ENCODE measurements at places on chromosomes 6 and 20. TPM values are rescaled to one million over a fixed set of nuclear protein-coding genes. Genes with fewer than 3 reads are reported as not detected.

NTSR1 gene
- total RNA-seq: 0.09 TPM

TNXB gene
- 423 TPM for total RNA-seq

MUC21 gene
- 0.18 TPM for total RNA-seq

FAM209B gene
- not detected for total RNA-seq

SLC17A3 gene
- not detected for total RNA-seq

NRSN2 gene
- total RNA-seq: 39.6 TPM

COL9A3 gene
- 69.6 TPM for total RNA-seq

COL11A2 gene
- total RNA-seq: 5.6 TPM

PRDM13 gene
- total RNA-seq: not detected

MTO1 gene
- total RNA-seq: 34.6 TPM

ABHD16B gene
- not detected for total RNA-seq

PRND gene
- 0.62 TPM for total RNA-seq

- DNase-seq: peak; percentile 28
These were observed 6.0 kb downstream of the APMAP start for GRCh38 chr20:24986436-24987015.

GRCh38 chr20:3751675-3752385 lies 15.7 kb downstream of the ADISSP start:
- no peak for DNase-seq

GRCh38 chr6:106099235-106099537 lies 13.1 kb downstream of the PRDM1 start:
- no peak for DNase-seq

GRCh38 chr6:149806127-149806526 lies 56.6 kb downstream of the PCMT1 start:
- DNase-seq: no peak

DNA sequence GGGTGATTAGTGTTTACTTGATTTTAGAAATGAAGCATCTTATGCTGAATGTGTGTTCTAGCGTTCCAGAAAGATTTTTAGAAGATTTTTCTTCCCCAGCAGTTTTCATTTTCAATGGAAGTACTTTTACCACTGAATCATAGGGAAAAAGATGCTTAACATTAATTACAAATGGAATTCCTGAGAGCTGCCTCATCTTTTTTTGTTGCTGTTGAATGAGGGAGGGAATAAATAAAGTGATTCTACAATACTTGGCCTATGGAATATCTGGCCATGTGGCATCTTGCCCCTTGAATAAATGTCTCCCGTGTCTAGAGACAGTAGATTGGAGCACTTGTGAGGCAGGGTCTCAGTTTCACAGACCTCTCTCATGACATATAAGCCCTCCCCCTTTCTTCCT lies 44.1 kb upstream of the SLC22A1 start:
- DNase-seq: no peak

DNA sequence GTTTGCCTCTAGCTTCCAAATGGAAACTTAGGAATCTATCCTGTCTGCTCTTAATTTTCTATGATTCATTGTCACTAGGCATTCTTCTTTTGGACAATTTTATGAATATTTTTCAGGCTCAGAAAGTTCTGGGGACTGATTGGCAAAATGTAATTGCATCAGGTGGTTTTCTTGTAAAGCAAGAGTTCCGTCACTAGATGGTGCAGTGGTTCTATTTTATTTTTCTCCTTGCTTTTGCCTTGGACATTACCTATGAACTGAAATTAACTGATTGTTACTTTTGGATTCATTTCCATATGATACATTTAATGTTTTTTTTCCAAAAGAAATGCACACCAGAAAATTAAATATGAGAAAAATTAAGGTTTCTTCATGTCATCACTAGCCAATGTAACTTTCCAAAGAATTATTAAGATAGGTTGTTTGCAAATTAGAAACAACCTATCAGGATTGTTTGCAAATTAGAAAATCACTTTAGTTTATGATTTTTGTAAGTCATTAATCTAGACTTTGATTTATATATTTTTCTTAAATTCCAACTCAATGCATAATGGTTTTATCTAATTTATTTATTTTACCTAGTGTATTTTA lies 48.0 kb downstream of the TMEM170B start:
- no peak for DNase-seq

DNA sequence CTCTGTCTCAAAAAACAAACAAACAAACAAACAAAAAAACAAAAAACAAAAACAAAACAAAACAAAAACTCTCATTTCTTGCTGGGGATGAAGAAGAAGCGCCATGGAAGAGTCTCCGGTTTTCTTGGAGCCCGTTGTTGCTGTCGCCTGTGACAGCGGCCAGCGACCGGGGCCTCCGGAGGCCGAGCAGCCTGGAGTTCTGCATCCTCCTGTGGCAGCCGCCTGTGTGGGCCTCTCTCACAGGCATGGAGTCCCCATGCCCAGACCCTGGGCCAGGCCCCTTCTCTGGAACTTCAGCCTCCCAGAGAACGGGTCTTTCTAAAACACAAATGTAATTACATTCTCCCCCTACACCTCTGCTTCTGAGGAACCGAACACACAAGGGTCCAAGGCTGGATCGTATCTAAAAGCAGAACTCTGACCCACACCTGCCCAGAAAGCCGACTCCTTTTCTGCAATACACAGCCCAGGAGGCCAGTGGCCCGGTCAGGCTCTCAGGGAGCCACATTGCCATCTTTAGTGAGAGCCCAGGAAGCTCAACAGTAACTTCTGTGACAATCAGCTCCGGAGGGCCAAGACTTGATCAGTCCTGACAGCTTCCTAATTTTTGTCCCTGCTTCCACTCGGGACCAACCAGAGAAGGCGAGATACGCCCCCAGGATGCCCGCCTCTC lies 18.5 kb downstream of the DACT2 start:
- no peak for DNase-seq

- no peak for DNase-seq
These were observed 78.7 kb upstream of the SASH1 start for GRCh38 chr6:148263961-148264360.

DNA sequence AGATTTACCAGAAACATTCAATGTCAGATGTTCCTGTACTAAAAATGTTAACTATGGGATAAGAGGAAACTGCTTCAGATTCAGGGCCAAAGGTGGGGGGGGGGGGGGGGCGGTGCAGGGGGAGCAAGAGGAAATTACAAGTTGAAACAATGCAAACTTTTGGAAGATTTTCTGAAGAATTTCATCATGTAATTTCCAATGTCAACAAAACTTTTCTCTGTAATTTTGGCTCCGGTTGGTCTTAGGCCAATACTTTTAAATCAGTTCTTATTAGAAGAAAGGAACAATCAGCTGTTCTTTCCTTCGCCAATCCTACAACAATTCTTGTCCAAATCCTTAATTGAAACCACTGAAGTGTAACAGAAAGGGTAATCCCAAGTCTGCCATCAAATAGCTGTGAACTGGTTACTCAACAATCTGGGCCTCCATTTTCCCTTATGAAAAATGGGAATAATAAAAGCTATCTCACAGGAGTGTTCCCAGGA lies 13.1 kb downstream of the UQCC1 start:
- DNase-seq: no peak

- no peak for DNase-seq
These were observed 23.0 kb downstream of the RAB23 start for GRCh38 chr6:57198926-57199636.

DNA sequence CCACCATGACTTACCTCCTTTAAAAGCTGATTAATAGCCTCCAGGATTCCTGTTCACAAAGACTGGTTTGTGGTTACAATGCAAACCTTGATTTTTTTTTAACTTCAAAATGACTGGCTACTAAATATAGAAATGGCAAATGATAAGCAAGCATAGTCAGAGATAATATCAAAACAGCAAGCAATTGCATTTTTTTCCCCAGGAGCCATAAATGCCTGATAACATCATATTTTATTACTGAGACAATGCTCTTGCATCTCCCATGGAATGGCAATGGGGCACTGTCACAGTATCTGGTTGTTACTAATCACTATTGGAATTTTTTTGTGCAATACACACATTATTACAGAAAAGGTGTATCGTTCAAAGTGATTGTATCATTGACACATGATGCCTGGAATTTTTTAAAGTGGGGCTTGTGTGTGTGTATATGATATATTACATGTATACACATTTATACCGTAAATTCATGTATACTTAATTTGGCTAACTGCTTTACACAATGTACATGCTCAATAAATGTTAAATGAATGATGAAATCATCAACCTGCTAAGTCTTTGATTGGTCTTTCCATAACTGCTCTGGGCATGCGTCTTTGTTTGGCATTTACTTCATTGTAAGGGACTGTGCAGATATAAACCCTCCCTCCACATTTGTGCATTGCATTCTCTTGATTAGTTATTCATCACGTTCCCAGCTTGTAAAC lies 980 bp upstream of the SALL4 start:
- DNase-seq: no peak

DNA sequence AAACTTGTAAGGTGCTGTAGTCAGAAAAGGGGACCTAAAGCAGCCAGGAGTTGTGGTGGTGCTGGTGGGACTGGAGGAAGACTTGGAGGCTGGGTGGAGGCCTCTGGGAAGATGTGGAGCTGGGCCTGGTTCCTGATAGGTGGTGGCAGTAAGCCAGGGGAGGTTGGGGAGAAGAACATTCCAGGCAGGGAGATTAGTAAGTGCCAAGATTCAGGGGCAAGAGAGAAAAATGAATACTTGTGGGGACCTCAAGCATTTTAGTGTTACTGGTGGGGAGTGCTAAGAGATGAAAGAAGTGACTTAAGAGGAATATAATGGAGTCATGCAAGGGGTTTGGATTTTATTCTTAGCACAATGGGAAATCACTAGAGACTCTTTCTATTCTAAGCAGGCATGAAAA lies 79.0 kb upstream of the B3GAT2 start:
- DNase-seq: no peak

GRCh38 chr6:85404564-85405174 lies 45.2 kb upstream of the NT5E start:
- DNase-seq: no peak

DNA sequence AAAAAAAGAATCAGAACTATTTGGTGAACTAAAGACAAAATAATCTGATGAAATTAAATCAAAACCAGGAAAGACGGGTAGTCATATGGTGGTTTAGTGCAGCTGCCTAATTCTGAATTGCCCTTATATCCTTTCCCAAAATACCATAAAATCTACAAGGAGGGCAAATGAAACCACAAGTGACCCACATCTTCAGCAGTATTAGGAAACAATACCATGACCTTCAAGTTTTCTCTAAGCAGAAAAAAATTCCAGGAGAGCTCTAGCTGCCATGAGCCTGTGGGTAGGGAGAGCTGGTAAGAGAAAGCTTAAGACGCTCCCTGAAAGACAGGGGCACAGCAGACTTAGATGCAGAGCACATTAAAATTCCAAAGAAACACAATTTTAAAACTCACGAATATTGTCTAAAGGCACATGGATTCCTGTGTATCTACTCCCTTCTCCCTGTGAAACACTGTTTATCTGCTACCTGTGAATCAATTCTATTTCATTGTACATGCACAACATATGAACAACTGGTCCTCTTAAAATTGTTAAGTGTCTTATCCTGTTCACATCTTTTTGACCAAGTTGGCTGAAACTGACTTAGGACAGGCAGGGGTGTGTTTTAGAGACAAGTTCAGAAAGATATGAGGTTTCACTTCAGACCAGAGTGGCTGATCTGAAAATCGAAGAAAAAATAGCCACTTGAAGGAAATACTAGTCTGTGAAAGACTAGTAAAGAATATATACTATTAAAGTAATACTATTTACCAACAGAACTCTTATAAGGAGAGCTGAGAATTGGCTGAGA lies 153.6 kb upstream of the SHLD1 start:
- DNase-seq: no peak

GRCh38 chr6:64729522-64729921 lies 977.5 kb downstream of the EYS start:
- no peak for DNase-seq

DNA sequence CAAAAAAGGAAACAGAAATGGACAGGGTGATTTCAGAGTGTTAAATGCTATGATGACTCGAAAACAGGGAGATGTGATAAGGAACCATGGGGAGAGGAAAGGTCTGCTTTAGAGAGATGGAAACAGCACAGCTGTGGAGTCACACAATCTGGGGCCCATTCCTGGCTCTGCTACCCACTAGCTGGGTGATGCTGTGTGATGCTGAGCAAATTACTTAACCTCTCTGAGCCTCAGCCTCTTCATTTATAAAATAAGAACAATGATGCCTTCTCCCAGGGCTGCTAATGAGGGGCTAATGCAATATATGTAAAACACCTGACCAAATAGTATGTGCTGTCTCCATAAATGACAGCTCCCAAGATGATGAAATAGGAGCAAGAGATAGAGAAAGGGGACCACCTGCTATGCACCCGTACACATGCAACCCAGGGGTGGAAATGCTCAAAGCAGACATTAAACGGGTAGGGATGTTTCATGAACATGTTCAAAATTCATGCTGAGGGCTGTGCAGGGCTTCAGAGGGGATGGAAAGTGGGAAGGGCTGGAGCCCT lies 27.7 kb downstream of the MDGA1 start:
- no peak for DNase-seq

DNA sequence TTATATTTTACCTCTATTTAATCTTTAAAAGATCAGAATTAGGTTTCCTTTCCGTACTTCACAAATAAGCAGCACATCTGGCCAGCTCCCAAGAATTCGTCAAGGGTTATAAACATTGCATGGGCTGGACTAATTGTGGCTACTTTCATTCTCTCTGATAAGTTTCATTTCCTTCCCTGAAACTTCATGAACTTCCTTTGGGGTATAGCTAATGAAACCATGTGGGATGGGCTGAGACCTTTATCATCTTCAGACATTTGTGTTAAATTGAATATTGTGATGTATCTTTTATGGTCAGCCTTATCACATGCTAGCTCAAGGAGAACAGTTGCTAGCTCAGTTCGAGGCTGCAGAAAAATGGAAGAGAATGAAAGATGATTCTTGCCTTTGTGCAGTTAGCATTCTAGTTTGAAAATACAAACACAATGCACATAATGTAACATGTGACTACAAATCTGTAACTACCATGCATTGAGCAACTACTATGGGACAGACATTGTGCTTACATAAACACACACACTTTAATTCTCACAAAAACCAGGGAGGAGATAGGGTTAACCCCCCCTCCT lies 1.7 kb upstream of the GMPR start:
- DNase-seq: no peak
